Activated CD4-positive, CD25-positive, alpha-beta regulatory T cell treated with anti-CD3 and anti-CD28 coated beads, Interleukin-2, amount 50 U/mL, for 16 hours (primary cell): ENCODE measurements at places on chromosomes 6 and 20.
A peak's percentile ranks its signal among the peaks of the same experiment; 100 is the strongest.

DNA sequence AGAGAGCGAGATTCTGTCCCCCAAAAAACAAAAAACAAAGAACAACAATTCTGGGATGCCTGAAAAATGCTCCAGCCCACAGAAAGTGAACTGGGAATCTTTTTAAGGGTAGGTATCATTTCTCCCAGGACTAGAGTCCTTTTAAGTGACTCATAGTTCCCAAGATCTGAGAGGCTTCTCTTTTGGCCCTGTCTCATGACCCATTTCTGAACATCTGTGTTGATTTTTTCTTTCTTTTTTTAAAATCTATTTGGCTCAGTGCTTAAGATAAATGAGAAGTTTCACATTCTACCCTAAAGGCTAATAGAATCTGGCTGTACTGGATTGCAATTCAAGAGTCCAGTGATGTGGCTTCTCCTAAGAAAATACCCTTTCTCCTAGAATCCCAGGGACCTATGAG is 217.6 kb upstream of the FOXQ1 start:
- no peak for DNase-seq

DNA sequence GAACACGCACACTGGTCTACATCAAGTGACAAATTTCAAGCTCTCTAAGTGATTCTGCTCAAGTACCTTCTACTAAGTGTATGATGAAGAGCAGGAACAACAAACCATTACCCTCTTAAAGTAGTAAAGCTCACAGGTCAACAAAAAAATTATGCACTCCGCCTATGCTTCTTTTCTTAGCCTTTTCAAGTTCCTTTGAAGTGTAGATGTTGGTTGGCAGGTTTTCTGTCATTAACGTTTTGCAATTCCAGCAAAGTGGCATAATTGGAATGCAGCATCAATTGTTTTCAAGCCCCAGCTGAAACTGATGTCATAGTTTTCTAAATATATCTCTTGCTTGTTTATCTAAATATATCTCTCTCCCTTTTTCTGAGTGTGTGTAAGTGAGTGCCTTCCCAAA is 396.9 kb upstream of the EYS start:
- DNase-seq: no peak

GRCh38 chr20:50191065-50191543 is 474 bp downstream of the CEBPB start:
- DNase-seq: peak; percentile 28

DNA sequence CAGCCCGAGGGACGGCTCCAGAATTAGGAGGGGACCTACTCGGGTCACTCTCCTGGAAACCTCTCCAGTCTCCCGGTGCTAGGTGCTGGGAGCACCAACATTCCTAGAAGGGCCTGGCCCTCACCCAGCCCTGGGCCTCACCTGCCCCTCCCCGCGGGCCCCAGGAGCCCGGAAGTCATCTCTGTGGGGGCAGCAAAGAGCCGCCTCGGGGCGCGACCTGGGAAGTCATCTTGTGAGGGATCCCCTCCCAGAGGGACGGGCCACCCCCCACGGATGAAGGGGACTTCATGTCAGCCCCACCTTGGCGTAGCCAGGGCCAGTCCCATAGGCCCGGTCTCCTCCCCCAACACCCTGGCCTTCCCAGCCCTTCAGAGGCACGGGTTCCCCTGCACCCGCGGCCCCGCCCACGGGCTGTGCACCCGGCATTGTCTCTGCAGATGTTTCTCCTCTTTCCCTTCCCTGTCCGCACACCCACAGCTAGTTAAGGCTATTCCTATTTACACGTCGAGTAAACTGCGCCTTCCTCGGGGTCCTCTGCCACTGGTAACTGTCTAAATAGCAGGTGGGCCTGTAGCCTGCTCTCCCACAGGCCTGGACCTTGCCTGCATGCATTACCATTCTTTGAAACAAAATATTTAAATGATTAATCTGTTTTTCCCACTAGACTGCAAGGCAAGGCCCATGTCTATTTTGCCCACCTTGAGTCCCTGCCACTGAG is 896 bp upstream of the RNASET2 start:
- no peak for DNase-seq

DNA sequence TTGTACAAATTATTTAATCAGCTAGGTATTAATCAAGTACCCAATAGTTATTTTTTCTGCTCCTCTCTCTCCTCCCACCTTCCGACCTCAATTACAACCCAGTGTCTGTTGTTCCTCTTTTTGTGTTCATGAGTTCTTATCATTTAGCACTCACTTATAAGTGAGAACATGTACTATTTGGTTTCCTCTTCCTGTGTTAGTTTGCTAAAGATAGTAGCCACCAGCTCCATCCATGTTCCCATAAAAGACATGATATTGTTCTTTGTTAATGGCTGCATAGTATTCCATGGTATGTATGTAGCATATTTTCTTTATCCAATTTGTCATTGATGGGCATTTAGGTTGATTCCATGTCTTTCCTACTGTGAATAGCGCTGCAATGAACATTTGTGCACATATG is 652.8 kb upstream of the CITED2 start:
- DNase-seq: no peak

- no peak for DNase-seq
Measured at GRCh38 chr20:5090191-5090590, 29.6 kb downstream of the PCNA start.

DNA sequence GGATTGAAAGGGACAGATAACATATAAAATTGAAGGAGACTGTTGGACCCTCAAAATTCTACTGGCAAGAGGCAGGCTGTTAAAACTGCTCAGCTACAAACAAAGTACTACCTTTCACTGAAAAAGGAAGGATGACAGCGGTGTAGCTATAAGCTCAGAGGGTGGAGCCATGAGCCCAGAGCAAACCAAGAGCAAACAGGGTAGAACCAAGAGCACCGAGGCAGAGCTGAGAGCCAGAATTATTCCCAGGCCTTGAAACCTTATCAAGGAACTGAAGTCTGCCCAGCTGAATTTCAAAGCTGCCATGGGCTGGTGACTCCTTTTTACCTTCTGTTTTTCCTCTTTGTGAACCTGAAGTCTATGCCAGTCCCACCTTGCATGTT is 74.7 kb upstream of the SLC4A11 start:
- no peak for DNase-seq

DNA sequence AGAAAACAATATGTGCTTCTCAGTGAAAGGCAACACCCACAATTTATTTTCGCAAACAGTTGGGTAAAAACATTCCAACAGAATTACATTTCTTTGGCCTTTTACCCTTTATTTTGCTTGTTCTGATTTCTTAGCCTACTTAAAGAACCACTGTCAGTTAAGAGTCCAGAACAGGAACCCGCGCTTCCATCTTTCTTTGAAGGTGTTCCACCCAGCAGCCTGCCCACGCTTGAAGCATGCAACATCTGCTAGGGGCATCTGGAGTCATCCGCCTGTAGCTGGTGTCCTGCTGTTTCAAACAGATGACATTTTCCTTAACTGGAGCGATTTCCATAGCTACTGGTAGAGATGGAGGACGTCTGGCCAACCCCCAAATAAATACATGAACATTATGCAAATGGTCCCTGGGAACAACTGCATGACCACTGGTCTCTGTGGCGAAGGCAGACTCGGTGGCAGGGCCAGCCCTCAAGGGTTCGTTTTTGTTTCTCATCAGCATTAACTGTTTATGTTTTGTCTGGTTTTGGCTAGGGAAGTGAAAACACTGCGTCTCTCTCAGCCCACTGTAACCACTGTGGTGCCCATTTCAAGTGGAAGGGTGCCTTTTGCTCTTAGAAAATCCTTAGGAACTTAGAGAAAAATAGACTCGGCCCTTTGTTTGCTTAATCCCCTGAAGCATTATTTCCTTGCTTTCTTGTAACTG is 51.6 kb downstream of the LAMA4 start:
- DNase-seq: no peak
